ENCODE measurements at places on chromosomes 12 and 14.

GRCh38 chr12:57112492-57113294 is 1.5 kb upstream of the STAT6 start:
- peak overlapping the region; percentile 98 for H3K27ac ChIP-seq
- no peak overlapping the region for H3K4me3 ChIP-seq
- H3K36me3 ChIP-seq: 0 out of 2 replicates have a peak, but pooled peaks cover 7% of the 10 kb centered on the region
- no peaks in the 10 kb centered on the region for H3K27me3 ChIP-seq
- peaks cover 7% of the 10 kb centered on the region for H3K4me1 ChIP-seq
- DNase-seq: no peak

- no peak overlapping the region for H3K4me3 ChIP-seq
- no peaks in the 10 kb centered on the region for H3K36me3 ChIP-seq
- no peak overlapping the region for H3K27ac ChIP-seq
- DNase-seq: no peak
These were observed 95.5 kb downstream of the ARF6 start for GRCh38 chr14:49988080-49988990.

- no peak for DNase-seq
- no peaks in the 10 kb centered on the region for H3K36me3 ChIP-seq
- no peaks in the 10 kb centered on the region for H3K27me3 ChIP-seq
- H3K4me1 ChIP-seq: no peaks in the 10 kb centered on the region
- H3K4me3 ChIP-seq: no peak overlapping the region
- H3K27ac ChIP-seq: no peak overlapping the region
These were observed 40.7 kb downstream of the STK38L start for GRCh38 chr12:27284751-27285150.

- no peak overlapping the region for H3K4me3 ChIP-seq
- no peaks in the 10 kb centered on the region for H3K36me3 ChIP-seq
- H3K27me3 ChIP-seq: no peaks in the 10 kb centered on the region
- H3K4me1 ChIP-seq: peaks cover 16% of the 10 kb centered on the region
- no peak overlapping the region for H3K27ac ChIP-seq
These were observed 196.6 kb upstream of the FLRT2 start for GRCh38 chr14:85333313-85333712.

DNA sequence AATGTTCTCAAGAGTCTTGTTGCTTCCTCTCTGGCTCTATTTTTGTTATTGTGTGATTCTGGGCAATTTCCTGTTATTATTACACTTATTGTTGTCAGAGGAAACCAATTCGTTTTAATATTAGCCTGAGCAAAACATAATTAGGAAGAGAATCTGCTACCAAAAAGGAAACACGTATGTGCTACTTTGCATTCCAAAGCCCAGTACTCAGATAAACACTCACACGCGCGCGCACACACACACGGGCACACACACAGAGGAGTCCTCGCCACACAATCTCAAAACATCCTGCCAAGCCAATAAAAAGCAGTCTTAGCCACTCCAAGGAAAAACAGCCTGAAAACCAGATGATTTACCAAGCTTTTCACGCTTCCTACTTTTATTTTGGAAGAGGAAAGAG is 400.7 kb downstream of the NUAK1 start:
- H3K27me3 ChIP-seq: no peaks in the 10 kb centered on the region
- H3K36me3 ChIP-seq: no peaks in the 10 kb centered on the region
- DNase-seq: no peak
- H3K4me1 ChIP-seq: no peaks in the 10 kb centered on the region
- H3K4me3 ChIP-seq: no peak overlapping the region

- H3K4me3 ChIP-seq: no peak overlapping the region
- H3K27ac ChIP-seq: peak overlapping the region; percentile 21
- H3K27me3 ChIP-seq: no peaks in the 10 kb centered on the region
- H3K36me3 ChIP-seq: no peaks in the 10 kb centered on the region
These were observed 126.3 kb downstream of the KTN1 start for GRCh38 chr14:55706365-55706684.

- no peaks in the 10 kb centered on the region for H3K36me3 ChIP-seq
- no peaks in the 10 kb centered on the region for H3K27me3 ChIP-seq
- DNase-seq: no peak
- H3K4me1 ChIP-seq: peaks cover 31% of the 10 kb centered on the region
- peak overlapping the region; percentile 67 for H3K27ac ChIP-seq
- peak overlapping the region; percentile 4 for H3K4me3 ChIP-seq
These were observed 91.9 kb upstream of the CPM start for GRCh38 chr12:69024907-69025306.

DNA sequence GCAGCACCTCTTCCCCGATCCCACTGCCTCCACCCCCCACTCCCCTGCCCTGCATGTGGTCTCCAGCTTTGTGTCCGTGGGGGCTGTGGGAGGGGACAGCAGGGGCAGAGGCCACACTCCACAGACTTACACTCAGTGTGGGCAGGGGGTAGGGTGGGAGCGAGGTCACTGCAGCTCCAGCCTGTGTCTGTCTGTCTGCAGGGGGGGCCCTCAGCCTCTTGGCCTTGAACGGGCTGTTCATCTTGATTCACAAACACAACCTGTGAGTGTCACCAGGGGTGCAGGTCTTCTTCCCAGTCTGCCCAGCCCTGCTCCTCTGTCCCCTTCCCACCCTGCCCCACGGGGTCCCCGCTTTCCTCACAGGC is 6.5 kb downstream of the NOC4L start:
- peaks cover 15% of the 10 kb centered on the region for H3K36me3 ChIP-seq
- no peaks in the 10 kb centered on the region for H3K27me3 ChIP-seq
- no peaks in the 10 kb centered on the region for H3K4me1 ChIP-seq
- H3K4me3 ChIP-seq: no peak overlapping the region
- no peak overlapping the region for H3K27ac ChIP-seq

DNA sequence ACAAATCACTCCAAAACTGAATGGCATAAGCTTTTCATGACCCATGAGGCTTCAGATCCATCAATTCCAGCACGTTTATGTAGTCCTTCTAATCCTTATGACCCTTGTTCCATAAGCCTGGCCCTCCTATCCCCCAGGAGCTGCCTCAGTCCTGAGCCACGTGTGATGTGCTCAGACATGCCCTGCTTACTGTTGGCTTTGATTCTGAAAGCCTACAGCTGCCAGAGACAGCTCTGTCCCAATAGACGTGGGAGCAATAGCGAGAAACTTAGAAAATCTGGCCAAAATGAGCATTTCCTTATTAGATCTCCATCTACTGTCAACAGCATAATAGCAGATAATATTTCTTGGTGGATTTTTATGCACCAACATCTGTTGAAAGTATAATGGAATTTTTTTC is 33.2 kb downstream of the DUSP6 start:
- no peak overlapping the region for H3K4me3 ChIP-seq
- H3K4me1 ChIP-seq: peaks cover 8% of the 10 kb centered on the region
- H3K27ac ChIP-seq: no peak overlapping the region
- no peaks in the 10 kb centered on the region for H3K27me3 ChIP-seq
- no peaks in the 10 kb centered on the region for H3K36me3 ChIP-seq

DNA sequence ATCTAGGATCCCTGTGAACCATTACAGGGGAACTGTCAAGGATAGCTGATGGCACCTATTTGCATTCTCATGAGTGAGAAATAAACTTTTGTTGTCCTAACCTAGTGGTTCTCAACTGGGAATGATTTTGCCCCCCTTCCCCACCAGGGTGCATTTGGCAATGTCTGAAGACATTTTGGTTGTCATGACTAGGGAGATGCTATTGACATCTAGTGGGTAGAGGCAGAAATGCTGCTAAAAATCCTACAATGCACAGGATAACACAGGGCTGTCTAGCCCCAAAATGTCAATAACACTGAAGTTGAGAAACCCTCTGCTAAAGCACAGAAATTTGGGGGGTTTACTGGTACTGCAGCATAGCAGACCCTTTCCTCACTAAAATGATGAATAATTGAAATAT is 140.9 kb upstream of the SRRM4 start:
- no peak for DNase-seq
- no peaks in the 10 kb centered on the region for H3K36me3 ChIP-seq
- H3K27ac ChIP-seq: no peak overlapping the region
- no peaks in the 10 kb centered on the region for H3K4me1 ChIP-seq
- no peaks in the 10 kb centered on the region for H3K27me3 ChIP-seq

All from RWPE2 (cell line).